ENCODE measurements at places on chromosomes 2 and 18.

DNA sequence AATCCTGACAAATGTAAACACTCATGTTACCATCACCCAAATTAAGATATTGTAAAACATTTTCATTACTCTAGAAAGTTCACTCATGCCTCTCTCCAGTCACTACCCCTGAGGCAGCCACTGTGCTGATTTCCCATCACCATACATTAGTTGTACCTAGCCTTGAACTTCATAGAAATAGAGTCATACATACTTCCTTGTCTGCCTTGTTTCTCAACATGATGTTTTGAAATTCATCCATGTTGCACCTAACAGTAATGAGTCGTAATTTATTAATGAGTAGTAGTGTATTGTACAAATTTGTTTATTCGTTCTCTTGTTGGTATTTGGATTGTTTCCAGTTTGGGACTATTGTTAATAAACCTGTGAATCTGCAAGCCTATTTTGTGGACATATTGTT, 49.0 kb upstream of the TWSG1 start:
- no peak for DNase-seq

DNA sequence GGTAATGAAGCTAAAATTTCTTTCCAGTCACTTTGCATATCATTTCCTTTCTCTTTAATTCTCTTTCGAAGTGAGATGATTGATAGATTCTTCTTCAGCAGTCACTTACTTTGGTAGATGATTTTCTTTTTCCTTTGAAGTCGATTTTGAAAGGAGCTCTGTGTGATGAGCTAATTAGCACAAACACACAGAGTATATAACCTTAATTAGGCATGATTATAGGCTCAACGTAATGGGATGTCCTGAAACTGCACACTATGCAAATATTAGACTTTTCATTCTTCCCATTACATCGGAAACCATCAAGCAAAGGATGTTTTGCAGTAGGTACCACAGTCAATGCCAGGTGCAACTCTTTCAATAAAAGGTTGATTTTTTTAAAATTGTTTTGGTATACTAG, 6.4 kb upstream of the CTLA4 start:
- DNase-seq = no peak

GRCh38 chr2:190365499-190366204, 22.3 kb downstream of the INPP1 start:
- DNase-seq = no peak

- DNase-seq = no peak
Measured at GRCh38 chr2:63344575-63345284, 243.5 kb downstream of the WDPCP start.

GRCh38 chr2:162114271-162114670, 37.8 kb downstream of the GCG start:
- no peak for DNase-seq

GRCh38 chr2:164840930-164841718, 499 bp downstream of the COBLL1 start:
- DNase-seq = peak; percentile 33

GRCh38 chr2:45445037-45445436, 166.0 kb downstream of the SRBD1 start:
- DNase-seq = no peak

DNA sequence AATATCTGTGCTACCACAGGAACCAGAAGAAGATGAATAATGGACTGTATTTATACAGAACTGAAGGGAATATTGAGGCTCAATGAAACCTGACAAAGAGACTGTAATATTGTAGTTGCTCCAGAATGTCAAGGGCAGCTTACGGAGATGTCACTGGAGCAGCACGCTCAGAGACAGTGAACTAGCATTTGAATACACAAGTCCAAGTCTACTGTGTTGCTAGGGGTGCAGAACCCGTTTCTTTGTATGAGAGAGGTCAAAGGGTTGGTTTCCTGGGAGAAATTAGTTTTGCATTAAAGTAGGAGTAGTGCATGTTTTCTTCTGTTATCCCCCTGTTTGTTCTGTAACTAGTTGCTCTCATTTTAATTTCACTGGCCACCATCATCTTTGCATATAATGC, 1399.9 kb downstream of the DPP10 start:
- DNase-seq = no peak

DNA sequence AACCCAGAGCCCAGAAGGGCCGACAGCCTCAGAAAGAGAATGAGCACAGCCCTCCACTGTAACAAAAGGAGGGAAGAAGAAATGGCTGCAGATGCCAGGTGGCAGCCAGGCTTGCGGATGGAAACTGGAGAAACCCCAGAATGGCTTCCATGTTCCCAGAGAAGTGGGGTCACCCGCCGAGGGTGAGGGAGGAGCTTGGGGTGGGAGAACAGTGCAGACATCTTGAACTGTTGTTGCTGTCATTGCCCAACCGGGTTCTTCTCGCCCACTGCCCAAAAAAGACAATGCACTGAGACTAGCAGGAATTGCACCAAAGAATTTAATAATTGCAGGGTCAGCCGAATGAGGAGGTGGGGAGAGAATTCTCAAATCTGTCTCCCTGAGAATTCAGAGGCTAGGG, 223.2 kb upstream of the RAB6C start:
- no peak for DNase-seq

DNA sequence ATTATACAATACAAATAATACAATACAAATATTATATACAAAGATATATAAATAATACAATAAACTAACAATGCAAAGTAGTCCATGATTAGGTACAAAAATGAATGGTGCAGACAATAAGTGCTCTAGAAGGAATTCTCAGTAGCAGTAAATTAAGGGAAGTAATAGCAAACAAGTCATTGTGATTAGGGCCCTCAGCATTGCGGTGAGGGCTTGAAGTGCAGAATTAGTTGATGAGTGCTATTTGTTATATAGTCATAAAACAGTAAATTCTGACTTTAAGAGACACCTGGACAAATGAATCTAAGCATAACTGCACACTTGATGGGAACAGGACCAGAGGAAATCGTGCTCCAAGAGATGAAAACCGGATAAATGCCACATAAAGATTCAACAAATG, 74.9 kb downstream of the ANKRD44 start:
- no peak for DNase-seq

DNA sequence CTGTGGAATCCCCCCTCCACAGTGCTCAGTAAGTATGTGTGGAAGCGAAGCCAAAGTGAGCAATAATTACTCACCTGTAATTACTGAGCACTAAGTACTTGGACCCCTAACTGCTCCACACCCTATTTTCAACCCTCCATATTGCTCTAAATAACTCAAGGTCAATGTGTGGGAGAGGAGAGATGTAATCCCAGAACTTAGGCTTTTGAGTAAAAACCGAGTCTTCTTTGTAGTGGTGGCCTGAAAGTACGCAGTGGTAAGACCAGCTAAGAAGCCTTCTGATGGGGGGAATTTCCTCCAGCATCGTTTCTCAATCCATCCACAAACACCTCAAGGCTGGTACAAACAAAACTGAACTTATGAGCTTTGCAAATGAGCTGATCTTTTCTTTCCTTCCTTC, 551.6 kb downstream of the ZEB2 start:
- no peak for DNase-seq

- DNase-seq = no peak
Measured at GRCh38 chr2:210442878-210443277, 33.7 kb downstream of the LANCL1 start.

- DNase-seq = peak; percentile 42
Measured at GRCh38 chr2:54903736-54904554, 146.3 kb downstream of the RTN4 start.

- no peak for DNase-seq
Measured at GRCh38 chr2:214630402-214631045, 179.0 kb downstream of the BARD1 start.

DNA sequence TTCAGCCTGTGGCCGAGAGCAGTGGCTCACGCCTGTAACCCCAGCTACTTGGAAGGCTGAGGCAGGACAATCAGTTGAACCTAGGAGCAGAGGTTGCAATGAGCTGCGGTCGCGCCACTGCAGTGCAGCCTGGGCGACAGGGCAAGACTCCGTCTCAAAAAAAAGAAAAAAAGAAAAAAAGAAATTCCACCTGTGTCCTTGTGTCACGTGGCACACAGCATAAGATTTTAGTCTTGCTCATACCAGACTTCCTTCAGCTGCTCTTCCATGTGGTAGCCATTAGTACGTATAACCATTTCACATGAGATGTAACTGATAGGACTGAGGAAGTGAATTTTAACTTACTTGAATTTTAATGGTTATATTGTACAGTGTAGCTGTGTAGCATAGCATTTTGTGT, 4.0 kb downstream of the NOP58 start:
- no peak for DNase-seq

- no peak for DNase-seq
Measured at GRCh38 chr2:124246170-124246569, 221.1 kb downstream of the CNTNAP5 start.

- no peak for DNase-seq
Measured at GRCh38 chr2:196719110-196719872, 79.8 kb downstream of the CCDC150 start.

GRCh38 chr2:6352906-6353515, 512.7 kb downstream of the CMPK2 start:
- DNase-seq = no peak

GRCh38 chr2:9791711-9792110, 51.6 kb upstream of the TAF1B start:
- no peak for DNase-seq

DNA sequence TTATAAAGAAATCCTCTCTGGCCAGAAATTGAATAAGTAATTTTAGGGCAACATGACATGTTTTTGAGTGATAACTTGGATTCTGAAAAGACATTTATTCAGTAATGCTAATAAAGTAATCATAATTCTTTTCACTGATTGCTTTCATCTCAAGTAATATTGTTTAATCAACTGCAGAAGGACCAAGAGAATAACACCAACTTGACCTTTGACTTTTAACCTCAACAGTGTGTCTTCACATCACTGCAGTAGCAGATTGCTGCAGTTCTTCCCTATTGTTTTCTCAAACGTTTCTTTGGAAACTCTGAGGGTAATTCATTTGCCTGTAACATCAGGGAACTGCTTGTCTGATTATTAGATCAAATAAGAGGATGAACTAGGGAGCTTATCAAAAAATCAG, 104.9 kb upstream of the UPP2 start:
- DNase-seq = no peak

DNA sequence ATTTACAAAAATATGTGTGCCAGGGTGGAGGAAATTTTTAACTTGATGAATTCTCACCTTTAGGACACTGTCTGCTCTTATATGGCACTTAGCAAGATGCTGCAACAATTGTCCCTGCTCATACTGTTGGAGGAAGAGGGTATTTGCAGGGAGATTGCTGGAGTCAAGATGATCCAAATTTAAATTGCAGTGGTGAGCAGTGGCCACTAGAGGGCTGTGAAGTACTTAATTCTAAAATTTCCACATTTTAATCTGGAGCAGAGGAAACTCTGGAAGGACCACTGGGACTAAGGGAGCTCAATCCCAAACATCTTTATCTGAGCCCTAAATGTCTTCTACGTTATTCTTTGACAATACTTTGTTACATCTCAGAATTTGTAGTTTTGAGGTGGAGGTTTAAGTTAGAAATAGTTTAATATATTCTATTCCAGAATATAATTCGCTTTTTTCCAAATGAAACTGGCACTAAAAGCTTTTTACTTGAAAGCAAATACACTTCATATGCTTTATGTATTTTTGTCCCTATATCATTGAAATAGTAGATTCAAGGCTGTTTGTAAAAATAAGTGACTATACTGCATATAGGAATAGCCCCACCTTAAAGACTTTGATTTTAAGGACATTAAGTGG, 33.0 kb upstream of the PTH2R start:
- DNase-seq = peak; percentile 33

- DNase-seq = no peak
Measured at GRCh38 chr18:41744421-41745030, 210.5 kb upstream of the PIK3C3 start.
